HT-29 (cell line): ENCODE measurements at places on chromosomes 7 and 10.
A peak's percentile ranks its signal among the peaks of the same experiment; 100 is the strongest.

GRCh38 chr10:77626266-77626935 lies 11.2 kb downstream of the KCNMA1 start:
- DNase-seq: no peak

DNA sequence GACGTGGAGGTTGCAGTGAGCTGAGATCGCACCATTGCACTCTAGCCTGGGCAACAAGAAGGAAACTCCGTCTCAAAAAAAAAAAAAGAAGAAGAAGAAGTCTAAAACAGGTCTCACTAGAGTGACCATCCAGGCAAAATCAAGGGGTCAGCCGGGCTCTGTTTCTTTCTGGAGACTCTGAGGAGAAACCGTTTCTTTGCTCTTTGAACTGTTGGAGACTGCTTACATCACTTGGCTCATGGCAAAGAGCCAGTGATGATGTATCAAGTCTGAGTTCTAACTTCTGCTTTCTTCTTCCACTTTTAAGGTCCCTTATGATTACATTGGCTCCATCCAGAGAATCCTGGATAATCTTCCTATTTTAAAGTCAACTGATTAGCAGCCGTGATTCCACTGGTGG lies 306.8 kb downstream of the WDR11 start:
- peak; percentile 72 for DNase-seq

GRCh38 chr10:73881221-73881919 lies 7.0 kb upstream of the CAMK2G start:
- no peak for DNase-seq

GRCh38 chr7:2819161-2819953 lies 24.8 kb downstream of the GNA12 start:
- no peak for DNase-seq

DNA sequence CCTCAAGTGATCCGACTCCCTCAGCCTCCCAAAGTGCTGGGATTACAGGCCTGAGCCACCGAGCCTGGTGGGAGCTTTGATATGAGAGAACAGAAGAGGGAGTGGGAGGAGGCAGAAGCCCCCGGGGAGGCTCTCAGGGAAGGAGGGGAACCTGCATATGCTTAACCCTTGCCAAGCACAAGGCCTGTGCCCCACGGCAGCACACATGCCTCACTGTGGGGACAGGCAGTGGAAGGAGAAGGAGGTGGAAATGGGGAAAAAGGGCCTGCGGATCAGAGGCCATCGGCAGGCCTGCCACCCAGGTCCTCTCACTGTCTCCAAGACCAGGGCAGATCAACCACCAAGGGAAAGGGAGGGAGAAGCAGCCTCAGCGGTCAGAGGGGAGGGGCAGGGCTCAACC lies 7.2 kb upstream of the GRID1 start:
- DNase-seq: no peak

GRCh38 chr10:1291178-1292090 lies 235.2 kb downstream of the WDR37 start:
- no peak for DNase-seq

DNA sequence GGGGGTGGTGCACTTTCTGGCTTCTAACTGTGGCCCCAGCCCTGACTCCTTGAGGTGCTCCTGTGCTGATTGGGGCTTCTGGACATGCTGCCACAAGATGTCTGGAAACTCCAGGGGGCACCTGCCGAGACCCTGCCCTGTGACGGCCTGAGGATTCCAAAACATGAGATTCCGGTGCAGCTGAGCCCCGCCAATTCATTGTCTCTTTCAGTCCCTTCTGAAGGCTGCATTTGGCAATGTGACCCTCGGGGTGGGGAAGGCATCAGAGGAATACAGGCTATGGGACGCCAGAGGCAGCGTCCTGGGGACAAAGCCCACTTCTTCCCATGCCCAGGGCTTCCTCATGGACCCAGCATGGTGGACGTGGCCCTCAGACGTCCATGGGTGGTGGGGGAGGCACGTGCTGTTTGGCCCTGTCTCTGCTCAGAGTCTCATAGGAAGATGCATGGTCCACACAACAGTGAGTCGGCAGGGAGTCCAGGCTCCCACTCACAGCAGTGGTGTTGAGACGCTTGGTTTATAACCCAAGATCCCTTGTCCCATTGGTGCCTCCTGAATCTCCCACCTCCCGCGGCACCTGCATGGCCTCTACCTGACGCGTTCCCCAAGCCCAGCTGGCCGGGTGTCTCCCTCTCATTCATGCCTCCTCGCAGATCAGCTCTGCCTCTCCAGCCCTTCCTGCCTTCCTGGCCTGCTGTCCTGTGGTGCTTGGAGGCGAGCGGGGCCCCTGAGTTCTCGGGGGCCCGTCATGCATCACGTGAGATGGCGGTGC lies 129.9 kb downstream of the WDR37 start:
- no peak for DNase-seq

GRCh38 chr7:66950311-66950710 lies 29.3 kb downstream of the TMEM248 start:
- DNase-seq: no peak

DNA sequence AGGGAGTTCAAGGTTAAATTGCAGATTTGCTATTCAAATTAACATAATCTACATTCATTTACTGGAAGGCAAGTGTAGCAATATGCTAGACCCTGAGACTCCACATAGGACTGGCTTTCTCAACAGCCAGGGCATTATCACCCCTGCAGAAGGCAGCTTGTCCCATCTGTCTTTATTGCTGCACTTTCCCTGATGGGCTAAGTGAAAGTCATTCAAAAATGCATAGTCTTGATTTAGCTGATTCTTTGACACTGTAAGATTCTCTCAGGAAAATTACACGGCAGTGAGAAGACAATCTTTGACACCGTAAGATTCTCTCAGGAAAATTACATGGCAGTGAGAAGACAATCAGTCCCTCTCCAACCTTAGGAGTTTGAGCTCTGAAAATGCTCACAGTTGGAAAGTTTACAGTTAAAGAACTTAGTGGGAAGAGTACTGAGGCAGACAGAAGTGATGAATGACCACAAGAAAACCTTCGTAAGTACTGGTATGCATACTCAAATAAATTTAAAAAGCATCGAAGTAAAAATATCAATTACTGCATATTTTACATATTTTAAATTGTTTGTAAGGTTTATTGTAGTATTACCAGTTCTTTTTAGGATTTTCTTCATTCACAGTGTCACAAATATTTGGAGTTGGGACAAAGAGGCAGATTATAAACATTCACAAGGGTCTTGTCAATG lies 88.9 kb downstream of the RAPGEF5 start:
- DNase-seq: no peak

- DNase-seq: peak; percentile 59
Observed at GRCh38 chr10:70348228-70348850, 34.1 kb downstream of the LRRC20 start.

DNA sequence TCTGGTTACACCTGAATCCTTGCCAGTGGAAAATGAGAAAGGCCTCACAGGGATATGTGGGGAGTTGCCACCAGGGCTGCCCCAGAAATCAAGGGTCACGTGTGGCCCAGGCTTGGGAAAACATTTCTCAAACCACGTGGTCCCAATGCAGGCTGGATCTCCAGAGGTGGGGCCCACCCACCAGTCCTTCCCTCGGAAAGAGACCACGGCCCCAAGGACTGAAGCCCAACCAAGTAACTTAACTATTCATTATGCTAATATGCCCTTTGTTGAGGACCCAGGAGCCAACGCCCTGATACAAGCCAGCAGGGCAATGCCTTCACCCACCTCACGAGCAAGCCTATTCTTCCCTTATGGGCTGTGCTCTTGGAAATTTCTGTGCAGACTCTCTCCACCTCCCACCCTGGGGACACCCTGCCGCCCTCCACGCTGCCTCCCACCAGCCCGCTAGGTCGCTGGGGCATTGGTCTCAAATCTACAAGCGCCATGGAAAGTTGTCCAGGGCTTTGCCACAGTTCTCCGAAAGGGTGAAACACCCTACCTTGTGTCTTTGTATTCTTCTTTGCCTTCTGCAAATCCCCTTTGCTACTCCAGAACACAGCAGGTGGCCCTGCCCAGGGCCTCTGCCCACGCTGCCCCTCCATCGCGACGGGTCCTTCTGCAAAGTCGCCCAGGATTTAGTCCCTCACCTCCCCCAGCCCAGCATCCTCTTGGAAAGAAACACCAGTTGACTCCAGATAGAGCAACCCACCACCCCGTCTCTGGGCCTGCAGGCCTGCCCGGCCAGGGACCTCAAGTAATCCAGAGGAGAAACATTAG lies 8.8 kb downstream of the TNS3 start:
- DNase-seq: no peak

DNA sequence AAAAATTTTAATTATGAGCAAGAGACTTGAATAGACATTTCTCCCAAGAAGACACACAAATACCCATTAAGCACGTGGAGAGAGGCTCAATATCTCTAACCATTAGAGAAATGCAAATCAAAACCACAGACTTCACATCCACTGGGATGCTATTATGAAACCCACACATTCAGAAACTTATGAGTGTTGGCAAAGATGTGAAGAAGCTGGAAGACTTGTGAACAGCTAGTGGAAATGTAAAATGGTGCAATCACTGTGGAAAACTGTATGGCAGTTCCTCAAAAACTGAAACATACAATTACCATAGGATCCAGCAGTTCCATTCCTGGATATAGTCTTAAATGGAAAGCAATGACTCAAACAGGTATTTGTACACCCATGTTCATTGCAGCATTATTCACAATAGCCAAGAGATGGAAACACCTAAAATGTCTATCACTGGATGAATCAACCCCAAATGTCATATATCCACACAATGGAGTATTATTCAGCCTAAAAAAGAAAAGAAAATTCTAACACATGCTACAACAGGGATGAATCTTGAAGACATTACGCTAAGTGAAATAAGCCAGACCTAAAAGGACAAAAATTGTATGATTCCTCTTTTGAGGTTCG lies 53.5 kb upstream of the FRMD4A start:
- DNase-seq: no peak
